ENCODE measurements at places on chromosomes 4 and X.

DNA sequence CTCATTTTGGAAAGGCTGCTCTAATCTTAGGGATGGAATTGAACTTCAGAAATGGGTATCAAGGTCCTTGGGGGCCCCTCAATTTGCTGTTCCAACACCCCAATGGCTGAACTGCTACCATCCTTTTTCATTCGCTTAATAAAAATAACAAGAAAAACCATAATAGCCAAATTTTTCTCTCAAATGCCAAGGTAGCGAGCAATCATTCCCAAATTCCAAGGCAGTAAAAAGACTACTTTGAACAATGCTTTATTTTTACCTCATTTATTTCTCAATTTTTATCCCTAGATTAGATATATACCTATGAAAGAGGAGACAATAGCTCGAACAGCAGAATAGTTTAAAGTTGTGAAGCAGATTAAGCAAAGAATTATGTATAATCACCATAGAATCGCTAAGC, 323.4 kb upstream of the SLC7A11 start:
- DNase-seq = no peak

- no peak for DNase-seq
Measured at GRCh38 chr4:13296986-13297385, 187.2 kb downstream of the RAB28 start.

DNA sequence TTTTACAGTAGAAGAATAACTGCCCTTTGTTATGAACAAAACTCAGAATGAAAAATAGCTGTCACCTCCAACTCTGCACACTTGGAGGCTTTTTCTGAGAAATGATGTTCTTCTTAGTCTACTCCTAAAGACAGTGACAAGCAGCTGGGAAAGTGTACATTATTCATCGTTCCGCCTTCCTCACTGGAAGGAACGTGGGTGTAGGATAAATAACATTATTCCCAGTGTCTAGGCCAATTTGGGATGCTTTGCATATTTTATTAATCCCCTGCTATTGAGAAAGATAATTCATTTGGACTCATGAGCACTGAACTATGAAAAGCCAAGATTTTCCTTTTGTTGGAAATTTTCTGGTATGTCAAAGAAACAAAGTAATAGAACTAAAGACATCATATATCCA, 87.8 kb downstream of the VCX2 start:
- no peak for DNase-seq

GRCh38 chrX:137988470-137988869, 422.5 kb downstream of the ZIC3 start:
- DNase-seq = no peak

DNA sequence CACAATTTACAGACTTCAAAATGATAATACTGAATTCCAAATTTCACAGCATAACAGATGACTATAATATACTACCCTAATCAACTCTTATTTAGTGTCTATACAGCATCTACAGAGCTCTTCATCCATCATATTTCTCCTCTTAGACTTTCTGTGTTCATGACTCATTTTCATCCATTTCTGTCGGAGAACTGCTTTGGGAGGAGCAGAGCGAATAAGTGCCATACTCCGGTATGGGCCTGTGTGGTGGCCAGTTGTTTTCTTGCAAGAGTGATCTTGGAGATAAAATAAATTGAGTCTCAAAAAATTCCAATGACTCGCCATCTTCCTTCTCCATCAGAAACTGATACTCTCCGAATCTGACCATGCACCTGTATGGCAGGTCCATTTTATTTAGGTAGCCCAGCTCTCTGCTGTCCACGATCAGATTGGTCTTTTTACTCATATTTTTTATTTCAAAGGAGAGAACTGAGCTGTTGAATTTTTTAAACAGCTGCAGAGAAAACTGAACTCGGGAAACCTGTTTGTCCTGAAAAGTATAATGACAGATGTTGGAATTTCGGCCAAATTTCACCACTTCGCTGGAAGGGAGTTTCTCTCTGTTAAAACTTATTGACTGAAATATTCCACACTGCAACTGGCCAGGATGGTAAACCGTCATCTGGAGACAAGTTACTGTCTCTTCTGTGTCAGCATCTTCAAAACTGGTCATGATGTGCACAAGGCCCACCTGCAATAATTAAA, 7.8 kb downstream of the TIFA start:
- DNase-seq = no peak

DNA sequence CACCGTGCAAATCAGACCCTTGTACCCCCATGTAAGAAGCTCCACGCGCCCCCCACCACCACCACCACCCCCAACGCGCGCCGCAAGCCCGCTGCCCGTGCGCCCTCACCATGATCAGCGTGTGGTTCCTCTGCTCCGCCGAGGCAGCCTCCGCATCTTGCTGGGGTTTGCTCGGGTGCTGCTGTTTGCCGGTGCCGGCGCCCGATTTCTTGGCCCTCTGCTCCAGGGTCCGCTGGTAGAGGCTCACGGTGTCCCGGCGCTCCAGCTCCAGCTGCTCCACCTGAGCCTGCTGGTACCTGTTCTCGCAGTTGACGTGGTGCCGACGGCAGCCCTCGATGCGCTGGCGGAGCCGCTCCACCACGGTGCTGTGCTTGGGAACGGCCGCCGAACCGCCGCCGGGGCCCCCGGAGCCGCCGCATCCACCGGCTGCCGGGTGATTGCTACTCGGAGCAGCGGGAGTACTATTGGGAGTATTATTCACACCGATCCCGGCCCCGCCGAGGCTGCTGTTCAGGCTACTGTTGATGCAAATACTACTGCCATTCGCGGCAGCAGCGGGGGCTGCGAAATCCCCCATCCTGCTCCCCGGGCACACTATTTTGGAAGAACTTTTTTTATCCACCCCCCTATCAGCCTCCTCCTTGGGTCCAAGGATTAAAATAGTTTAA, 1.1 kb downstream of the MAML3 start:
- DNase-seq = no peak

DNA sequence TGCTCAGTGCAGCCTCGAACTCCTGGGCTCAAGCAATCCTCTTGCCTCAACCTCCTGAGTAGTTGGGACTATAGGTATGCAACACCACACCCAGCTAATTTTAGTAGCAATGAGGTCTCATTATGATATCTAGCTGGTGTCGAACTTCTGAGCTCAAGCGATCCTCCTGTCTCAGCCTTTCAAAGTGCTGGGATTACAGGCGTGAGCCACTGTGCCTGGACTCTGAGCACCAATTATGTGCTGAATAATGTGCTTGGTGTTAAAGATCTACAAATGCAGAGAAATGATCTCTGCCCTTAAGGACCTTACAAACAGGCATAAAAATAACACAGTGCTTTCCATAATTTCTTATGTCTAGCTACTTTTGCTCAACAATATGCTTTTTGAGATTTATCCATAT, 129.0 kb upstream of the CBR4 start:
- no peak for DNase-seq

DNA sequence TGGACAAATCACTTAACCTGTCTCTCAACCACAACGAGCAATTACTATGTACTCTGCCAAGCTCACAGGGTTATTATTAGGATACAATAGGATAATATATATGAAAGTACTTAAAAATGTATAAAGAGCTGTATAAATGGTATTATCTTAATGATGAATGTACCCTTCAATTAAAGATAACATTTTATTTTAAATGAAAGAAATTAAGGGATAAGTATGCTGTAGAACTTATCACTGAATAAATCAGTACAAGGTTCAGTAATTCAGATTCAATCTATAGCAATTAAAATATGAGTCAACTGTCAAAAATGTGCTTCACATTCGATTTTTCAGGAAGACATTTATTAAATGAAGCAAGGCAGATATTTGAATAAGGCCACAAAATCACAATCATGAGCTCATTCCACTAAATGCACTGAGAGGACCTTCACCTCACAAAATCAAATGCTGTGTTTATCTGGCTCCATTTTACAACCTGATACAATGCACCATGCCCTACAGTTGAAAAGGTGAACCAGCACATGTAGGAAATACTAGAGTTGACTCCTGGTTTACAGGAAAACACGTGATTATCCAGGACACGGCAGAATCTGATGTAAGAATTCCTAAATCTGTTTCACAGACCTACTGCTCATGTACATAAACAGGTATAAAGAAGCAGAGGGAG, 4.4 kb downstream of the LRCH2 start:
- DNase-seq = no peak

DNA sequence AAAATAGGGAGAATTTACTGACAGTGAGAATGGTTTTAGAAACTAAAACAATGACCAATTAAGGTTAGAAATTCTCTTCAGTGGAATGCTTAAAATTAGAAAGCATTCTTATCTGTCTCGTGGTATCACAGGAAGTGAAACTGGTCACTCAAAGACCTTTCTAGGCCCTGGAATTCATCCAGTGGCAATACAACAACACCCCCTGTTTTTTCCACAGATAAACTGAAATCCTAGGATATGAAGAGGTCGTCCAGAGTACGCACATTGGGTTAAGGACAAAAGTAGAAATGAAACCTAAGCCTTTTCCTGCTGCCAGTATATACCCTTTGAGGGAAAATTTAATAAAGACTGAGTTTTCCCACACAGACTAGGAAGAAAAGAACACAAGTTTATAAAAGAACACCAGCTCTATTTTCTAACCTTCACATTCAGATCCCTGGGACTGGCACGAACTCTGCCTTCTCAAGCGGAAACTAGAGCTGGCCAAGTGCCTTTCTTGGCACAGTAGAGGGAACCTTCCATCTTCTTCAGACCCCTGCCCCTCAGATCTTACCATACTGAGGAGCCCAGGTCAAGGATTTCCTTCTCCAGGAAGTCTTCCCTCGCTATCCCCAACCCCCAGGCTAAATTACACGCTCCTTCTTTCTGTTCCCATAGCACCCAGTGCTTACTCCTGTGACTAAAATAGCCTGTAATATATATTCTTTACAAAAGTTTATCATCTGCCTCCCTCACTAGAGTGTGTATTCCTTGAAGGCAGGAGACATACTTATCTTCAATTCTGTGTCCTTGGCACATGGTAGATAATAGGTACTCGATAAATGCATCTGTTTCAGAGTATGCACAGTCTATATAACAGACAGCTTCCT, 16.9 kb downstream of the LHFPL1 start:
- DNase-seq = no peak

GRCh38 chr4:67459164-67459563, 86.1 kb downstream of the CENPC start:
- DNase-seq = no peak

DNA sequence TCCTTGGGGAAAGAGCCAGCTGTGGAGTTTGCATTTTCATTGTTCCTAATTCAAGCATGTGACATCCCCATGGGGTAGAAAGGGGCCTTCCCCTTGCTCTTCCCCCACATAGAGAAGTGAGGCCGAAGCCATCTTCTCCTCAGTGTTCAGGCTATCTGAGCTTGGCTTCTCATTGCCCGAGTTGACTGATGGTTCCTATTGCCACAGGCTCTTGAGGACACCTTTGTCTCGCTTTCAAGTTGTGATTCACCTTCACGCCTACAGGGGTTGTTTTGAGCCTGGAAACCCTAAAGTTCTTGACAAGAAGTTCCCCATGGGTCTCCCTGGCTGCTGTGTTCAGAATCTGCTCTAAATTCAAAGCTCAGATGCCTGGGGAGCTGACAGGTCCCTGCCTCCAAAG, 25.0 kb downstream of the CCNQ start:
- no peak for DNase-seq

GRCh38 chrX:16771483-16772398, 14.5 kb upstream of the TXLNG start:
- no peak for DNase-seq

GRCh38 chr4:139300431-139301112, 733 bp upstream of the NAA15 start:
- no peak for DNase-seq

DNA sequence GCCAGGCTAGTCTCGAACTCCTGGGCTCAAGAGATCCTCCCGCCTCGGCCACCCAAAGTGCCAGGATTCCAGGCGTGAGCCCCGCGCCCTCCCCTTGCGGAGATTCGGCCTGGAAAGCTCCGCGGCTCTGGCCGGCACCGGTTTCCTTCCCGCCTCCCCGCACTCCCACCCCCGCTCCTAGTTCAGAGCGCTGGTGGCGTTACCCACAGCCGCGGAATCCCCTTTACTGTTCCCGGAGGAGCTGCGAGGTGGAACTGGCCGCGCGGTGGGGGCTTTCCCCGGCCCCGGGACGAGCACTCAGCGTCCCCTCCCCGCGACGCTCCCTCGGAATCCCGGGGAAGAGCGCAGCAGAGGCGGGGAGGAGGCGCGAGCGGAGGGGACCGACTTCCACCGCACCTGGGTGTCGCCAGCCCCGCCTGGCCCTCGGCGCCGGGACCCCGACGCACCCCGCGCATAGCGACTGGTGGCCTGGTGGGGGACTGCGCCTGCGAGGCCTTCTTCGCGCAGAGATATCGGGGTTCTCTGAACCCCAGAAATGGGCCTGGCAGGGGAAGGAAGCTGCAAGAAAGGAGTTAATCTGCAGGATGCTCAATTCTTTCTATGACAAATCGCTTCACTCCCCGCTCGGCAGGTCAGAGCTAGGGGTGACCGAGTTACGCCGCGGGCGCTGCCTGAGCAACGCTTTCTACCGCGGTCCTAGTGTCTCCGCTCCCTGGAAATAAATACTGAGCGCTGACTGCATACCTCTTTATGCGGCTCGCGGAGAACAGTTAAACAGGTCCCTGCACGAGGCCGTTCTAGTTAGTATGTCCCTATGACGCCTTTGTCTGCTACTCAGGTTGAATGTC, 14.6 kb upstream of the SLC25A4 start:
- no peak for DNase-seq

DNA sequence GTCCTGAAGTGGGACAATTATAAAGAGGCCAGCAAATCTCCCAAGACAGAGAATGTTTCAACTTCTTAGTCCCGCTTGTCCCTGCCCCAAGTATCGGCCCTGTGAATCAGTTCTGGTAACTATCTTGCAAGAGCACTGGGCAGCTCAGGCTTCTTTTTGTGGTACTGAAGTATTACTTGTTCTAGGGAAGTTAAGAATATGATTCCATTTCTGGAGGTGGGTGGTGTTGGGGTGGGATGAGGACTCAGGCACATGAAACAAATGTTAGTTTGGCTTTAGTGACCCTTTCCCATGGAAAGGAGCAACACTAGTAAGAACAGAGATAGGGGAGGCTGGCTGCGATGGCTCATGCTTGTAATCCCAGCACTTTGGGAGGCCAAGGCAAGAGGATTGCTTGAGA, 28.9 kb downstream of the HOPX start:
- DNase-seq = no peak

- DNase-seq = no peak
Measured at GRCh38 chrX:134541906-134542305, 81.9 kb downstream of the HPRT1 start.

DNA sequence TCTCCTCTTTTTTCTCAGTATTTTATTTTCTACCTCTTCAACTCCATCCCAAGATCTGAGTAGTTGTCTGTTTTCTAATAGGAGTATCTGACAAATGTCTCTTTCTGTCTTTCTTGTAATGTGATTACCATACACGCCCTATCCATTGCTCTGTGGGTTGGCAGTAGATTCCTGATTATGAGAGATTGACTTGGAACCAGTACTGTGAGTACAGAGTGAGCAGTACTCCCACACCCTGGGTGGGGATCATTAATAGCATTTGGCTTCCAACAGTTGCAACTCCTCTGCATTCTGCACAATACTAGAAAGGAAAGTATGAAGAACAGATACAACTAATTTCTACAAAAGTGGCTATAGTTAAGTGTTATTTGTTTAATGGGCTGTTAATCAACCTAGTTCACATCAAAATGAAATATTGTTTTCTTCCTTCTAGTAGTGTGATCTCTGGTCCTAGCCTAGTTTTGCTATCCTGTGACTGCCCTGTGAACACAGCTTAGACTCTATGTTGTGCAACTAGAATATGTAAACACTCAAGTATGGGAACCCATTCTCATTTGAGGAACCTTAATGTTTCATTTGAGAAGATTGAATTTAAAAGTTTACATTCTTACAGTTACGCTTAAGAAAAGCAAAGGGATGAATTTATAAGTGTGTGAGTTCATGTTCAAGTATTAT, 112.9 kb downstream of the PTPN13 start:
- no peak for DNase-seq
